GM04504 (cell line): ENCODE measurements at places on chromosomes 6 and 20.

GRCh38 chr20:40245829-40246228, 443.2 kb downstream of the MAFB start:
- no peak for DNase-seq

DNA sequence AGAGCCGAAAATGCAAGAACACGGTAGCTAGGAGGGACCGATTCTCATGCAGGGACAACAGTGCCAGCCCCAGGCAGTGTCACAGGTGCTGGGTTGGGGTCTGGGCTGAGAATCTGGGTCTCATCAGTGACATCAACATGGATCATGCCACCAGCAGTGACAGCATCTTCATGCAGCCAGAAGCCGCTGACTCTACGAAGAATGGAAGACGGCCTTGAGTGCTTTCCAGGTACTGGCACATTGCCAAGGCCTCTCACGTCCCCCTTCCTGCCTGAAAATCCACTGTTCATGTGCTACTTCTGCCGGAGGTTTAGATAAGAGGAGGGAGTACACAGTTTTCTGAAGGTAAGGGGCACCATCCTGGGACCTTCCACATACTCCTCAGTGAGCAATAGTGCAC, 141.1 kb upstream of the FOXQ1 start:
- no peak for DNase-seq

DNA sequence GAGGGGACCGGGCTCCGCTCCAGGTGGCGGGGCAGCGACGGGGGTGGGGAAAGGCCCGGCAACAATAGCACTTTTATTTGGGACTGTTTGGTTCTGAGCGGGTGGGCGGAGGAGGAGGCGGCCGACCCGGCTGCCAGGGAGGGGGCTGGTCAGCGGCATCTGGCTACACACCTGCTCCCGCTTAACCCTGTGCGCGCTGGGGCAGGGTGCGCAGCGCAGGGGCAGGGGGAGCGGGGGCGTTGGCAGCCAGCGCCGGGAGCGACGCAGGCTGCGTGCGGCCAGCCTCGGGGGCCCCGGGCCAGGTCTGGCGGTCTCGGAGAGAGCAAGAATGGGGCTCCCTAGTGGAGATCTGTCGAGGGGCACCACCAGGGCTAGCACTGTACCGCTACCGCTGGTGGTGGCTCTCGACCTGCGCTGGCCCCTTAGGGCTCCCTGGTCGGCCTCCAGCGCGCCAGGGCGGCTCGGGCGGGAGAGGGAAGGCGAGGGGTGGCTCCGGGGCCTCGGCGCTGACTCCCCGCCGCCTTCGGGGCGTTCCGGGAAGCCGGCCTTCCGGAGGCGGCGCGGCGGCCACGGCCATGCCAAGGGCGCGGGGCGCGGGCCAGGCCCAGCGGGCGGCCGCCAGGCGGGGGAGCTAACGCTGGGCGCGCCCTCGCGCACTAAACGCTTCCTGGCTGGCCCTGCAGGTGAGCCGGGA, 92.4 kb downstream of the NCR2 start:
- no peak for DNase-seq

- no peak for DNase-seq
These were observed 14.8 kb upstream of the TGM2 start for GRCh38 chr20:38179846-38180245.

DNA sequence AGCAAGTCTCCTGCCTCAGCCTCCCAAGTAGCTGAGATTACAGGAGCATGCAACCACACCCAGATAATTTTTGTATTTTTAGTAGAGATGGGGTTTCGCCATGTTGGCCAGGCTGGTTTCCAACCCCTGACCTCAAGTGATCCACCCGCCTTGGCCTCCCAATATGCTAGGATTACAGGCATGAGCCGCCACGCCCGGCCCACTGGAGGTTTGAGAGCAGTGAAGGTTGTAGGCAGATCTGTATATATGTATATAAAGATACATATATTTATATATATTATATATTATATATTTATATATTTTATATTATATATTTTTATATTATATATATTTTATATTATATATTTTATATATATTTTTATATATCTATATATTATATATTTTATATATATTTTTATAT, 38.2 kb upstream of the TTPAL start:
- no peak for DNase-seq

DNA sequence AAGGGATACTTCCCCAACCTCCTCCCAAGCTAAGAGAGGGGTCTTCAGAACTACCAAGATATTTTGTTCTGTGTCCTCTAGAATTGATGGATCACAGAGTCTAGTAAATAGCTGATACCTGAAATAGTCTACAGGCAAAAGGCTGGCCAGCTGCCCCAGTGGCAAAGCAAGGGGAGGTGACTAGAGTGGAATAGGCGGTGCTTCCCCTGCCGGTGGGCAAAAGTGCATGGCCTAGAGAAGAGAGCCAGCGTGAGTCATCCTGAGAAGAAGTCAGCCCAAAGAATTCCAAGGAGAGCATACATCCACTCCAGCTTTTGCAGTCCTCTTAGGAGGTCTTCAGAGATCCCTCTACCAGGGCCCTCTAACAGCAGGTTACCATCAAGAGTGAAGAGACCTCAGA, 14.7 kb downstream of the DPPA5 start:
- no peak for DNase-seq

DNA sequence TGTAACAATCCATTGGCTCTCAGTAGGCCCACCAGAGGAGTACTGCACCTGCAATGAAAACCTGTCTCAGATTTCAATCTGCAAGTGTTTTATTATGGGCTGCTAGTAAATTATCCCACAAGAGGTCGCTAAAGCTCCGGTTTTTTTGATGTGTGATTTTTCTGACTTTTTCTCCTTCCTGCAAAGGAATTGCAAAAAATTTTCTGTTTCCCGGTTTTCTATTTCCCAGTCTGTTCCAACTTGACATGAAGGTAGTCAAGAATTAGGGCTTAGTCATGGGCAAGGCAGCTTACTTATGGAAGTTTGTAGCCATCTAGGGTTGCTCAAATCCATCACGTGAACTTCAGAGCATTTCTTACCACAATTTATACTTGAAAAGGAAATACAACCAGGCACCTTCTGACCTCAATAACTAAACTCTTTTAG, 38.5 kb upstream of the AHI1 start:
- peak; percentile 64 for DNase-seq

- DNase-seq, result peak; percentile 52
These were observed 690 bp downstream of the IFNGR1 start for GRCh38 chr6:137218473-137218916.

DNA sequence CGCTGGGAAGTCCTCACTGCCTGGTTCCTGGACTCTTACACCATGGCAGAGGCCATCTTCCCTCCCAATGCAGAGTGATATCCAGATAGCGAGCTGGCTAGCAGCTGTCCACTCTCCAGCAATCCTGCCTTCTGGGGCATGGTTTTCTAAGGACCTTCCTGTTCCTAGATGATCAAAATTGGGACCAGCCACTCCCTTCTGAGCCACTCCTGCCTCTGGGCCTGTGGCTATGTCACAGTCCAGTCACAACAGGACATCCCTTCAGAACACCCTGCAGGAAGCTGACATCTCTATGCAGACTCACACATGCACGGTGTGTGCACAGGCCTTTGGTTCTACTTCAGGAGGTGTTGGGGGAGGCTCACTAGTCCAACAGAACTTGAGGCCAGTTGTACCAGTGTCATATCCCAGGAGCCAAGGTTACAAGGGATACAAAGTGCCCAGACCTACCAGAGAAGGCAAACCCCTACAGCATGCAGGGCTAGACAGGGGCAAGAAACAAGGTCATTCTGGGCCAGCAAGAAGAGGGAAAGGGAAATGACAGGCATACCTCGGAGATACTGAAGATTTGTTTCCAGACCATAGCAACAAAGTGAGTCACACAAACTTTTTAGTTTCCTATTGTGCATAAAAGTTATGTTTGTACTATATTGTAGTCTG, 2.7 kb upstream of the MCCD1 start:
- no peak for DNase-seq

- no peak for DNase-seq
These were observed 94.2 kb upstream of the ATXN1 start for GRCh38 chr6:16855460-16855859.

DNA sequence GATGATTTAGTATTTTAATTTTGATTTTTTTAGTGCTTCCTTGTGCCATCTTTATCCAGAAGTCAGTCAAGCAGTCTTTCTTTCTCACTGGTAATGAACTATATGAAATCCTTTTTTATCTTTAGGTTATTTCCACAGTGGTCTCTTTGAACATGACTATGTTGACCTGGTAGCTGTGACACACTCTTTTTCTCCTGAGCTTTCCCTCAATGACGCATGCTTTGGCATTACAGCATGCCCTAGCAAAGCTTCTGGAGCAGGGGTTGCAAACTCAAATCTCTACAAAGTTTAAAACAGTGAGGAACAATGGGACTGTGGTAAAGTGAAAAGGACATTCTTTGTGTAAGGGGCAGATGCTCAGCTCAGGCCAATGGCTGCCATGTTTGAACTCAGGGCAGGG, 4.5 kb upstream of the PLAGL1 start:
- no peak for DNase-seq

DNA sequence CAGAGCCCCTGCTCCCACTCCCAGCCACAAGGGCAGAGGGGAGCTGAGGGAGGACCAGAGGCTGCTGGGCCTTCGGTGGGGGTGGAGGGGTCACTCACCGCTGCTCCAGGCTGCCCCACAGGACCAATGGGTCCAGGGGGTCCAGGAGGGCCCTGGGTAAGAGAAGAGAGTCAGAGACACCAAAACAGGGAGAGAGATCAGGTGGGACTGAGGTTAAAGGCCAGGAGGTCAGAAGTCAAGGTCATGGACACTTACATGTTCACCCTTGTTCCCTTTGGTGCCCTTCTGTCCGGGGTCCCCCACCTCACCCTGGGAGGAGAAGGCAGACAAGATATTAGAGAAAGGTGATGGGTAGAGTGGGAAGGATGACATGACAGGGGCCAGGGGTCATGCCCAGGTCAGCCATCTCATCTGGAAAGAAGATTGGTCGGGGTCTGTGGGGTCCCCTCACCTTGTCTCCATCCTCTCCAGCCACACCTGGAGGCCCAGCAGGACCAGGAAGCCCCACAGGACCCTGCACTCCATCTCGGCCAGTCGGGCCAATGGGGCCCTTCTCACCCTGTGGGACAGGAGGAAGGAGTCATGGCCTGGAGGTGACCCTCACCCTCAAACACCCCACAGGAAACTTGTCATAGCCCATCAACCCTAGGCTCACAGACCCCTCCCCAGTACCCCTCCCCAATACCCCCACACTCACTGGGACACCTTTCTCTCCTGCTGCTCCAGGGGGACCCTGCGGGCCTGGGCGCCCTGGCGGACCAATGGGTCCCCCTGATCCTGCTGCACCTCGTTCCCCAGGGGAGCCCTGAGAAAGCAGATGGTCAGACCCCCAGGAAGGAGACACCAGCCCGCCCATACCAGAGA, 21.0 kb downstream of the COL11A2 start:
- no peak for DNase-seq

DNA sequence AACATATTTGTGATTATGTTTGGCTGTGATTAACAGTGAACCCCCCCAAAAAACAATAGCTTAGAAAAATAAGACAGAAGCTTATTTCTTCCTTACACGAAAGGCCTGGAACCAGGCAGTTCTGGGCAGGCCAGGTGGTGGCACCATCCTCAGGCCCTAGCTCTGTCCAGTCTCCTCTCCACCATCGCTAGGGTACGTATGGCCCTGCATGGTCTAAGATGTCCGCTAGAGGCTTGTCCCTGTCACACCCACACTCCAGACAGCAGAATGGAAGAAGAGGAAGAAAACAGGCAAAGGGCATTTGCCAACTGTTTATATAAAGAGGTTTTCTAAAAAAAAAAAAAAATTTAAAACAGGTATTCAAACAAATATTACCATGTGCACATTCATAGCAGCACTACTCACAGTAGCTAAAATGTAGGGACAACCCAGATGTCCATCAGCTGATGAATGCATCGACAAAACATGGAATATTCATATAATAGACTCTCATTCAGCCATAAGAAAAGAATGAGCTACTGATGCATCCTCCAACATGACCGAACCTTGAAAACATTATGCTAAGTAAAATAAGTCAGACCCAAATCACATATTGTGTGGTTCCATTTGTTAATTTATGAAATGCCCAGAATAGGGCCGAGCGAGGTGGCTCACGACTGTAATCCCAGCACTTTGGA, 6.7 kb downstream of the TGM3 start:
- DNase-seq, result no peak

- DNase-seq, result no peak
These were observed 79.6 kb downstream of the IPCEF1 start for GRCh38 chr6:154276810-154277628.

- DNase-seq, result no peak
These were observed 4.4 kb upstream of the RAET1L start for GRCh38 chr6:150029749-150030148.
